CD4-positive, alpha-beta T cell treated with Interferon alpha-2 for 1 hour (primary cell): ENCODE measurements at places on chromosomes 4 and X.

DNA sequence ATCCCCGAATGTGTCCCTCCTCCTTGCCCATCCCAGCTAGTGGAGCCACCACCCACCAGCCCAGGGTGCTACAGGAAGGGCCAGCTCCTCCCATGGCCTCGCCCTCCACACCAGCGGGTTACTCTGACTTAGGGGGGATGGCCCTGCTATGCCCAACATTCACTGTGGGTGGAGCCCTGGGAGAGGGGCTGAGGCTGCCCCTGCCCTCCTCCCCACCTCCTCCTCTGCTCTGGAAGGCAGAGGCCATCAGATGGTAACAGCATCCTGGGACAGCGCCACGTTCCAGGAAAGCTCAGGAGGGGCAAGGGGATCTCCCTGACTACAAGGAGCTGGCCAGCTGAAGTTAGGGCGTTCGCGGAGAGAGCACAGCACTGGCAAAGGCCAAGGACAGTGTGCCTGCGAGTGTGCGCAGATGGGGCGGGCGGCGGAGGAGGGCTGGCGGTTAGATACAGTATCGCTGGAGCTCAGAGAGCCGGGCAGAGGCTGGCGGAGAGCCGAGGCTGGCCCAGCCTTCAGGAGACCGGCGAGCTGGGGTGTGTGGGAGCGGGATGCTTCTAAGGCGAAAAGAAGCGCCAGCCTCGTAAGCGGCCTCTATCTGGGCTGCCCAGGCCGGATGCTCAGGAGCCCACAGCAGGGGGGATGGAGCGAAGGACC is 1.5 kb downstream of the JAKMIP1 start:
- DNase-seq, result peak; percentile 36

DNA sequence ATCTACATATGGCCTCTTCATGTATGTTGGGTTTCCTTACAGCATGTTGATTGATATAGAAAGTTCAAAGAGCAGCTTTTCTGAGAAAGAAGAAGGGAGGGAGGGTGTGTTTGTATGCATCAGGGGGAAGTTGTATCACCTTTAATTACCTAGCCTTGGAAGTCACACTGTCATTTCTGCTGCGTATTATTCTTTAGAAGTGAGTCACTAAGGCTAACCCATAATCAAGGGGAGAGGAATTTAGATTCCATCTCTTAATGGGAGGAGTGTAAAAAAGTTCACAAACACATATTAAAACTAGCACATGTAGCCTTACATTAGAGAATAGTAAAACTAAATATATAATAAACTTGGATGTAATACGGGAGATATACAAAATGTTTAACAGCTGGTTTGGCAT is 86.5 kb upstream of the CBLL2 start:
- no peak for DNase-seq

GRCh38 chrX:103624111-103624510 is 4.7 kb upstream of the TCEAL1 start:
- DNase-seq, result no peak

DNA sequence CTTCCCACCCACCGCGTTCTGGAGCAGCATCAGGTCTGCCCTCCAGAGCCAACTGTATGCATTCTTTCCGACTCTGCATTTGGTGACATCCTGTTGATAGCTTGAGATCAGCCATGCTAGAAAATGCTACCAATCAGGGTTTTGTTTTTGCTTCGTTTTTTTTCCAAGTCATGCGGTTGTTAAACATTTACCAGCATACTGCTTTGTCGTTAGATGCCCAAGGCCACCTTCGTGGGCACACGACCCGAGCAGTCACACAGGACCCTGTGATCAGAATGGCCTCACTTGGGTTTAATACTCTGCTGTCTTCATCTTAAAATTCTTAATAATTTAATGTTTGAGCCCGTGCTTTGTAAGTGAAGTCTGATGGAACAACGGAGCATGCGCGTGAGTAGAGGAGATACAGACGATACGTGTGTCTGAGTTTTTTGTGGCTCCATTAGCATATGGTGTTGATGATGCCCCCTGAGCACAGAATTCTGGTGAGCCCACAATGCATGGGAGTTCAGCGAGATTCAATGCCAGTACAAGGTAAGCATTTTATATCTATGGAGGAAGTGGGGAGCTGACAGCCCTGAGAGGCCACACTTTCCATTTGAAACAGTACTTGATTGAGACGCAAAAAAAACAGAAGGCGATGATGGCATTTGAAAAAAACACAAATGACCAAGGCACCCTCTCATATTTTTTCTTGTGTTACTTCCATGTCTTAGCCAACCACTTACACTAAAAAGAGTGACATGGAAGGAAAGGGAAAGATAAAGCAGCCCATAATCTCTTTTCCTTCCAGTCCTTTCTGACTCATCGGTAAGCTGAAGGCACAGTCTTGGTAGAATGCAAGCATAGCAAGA is 323.6 kb downstream of the BCOR start:
- DNase-seq, result peak; percentile 42

- DNase-seq, result no peak
Observed at GRCh38 chrX:134933911-134934310, 56.9 kb upstream of the SMIM10 start.

- DNase-seq, result peak; percentile 97
Observed at GRCh38 chr4:139295206-139295941, 5.9 kb upstream of the NAA15 start.

GRCh38 chrX:98480606-98481005 is 1596.9 kb downstream of the RPA4 start:
- no peak for DNase-seq

DNA sequence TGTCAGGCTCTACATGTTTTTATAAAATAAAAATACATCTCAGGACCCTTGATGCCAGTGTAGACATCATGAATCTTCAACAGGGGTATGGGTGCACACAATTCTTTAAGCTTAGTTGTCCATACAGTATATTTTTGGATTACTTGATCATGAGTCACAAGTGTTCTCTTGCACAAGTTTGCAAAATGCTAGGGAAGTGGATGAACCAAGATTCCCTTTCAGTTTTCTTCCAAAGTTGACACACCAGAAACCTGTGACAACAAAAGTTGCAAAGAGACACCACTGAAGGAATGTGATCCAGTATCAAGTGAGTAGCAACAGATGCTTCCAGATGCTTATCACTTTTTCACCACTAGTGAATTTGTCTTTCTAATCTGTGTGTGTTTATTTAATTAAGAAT is 1021.2 kb downstream of the PCDH7 start:
- no peak for DNase-seq

DNA sequence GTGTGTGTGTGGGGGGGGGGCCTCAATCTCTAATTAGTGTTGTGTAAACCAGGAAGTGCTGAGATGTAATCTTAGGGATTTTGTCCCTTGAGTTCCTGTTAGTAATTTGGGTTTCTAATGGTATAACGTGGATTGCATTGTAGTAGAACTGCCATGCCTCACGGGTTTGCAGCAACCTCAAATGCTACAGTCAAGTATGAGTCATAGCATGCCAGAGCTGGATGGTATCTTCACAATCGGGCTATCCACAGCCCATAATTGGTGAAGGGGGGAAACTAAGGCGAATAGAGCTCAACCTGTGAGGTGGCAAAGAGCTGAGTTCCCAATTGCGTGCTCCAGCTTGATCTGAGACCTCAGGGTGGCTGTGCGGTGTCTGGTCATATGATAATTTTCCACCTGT is 2.2 kb upstream of the FMR1NB start:
- no peak for DNase-seq

DNA sequence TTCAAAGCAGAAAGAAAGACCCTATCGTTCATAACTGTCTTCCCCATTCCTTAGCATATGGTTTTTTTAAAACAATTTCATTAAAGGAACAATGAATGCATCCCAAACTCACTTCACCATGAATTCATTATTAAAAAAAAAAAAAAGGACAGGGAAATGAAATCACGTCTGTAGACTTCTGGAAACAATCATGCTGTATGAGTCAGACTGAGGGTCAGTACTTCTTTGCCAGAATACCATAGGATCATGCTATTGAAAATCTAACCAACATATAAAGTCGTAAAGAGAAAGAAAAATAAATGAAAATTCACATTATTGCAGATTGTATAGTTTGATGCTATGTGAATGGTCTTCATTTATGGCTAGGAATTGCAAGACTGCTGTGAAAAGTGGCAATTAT is 144.4 kb downstream of the PCDH18 start:
- no peak for DNase-seq
